H4 (cell line): ENCODE measurements at places on chromosomes 11 and 22.

GRCh38 chr11:131748151-131749050, 378.0 kb downstream of the NTM start:
- DNase-seq, result peak; percentile 44

- DNase-seq, result no peak
Observed at GRCh38 chr22:17777717-17778044, 3.4 kb upstream of the BID start.

- DNase-seq, result peak; percentile 67
Observed at GRCh38 chr11:126310200-126310991, 6.5 kb downstream of the DCPS start.

GRCh38 chr22:44941207-44941606, 68.6 kb downstream of the PHF21B start:
- no peak for DNase-seq

- DNase-seq, result no peak
Observed at GRCh38 chr11:120134106-120134930, 3.6 kb downstream of the TRIM29 start.

GRCh38 chr11:36454941-36455631, 55.0 kb downstream of the TRAF6 start:
- peak; percentile 71 for DNase-seq

DNA sequence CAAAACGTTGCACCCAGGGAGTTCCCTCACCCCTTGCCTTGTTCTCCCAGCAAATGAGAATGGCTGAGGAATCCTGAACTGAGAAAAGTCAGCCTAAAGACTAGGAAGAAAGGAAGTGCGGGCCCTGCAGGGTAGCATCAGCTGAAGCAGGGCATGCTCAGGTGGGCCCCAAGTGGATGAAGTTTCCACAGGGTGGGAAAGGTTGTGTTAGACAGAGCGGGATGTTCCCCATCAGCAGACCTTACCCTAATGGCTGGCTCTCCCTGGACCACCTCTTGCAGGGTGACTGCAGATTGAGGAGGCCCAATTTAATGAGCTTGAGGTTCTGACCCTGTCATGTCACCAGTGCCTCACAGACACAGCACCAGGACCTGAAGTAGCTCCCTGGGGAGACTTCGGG, 81.5 kb upstream of the MYOD1 start:
- no peak for DNase-seq

- no peak for DNase-seq
Observed at GRCh38 chr11:78961937-78962701, 387.5 kb upstream of the NARS2 start.

- DNase-seq, result peak; percentile 29
Observed at GRCh38 chr11:40338739-40339138, 1120.7 kb downstream of the LRRC4C start.

- DNase-seq, result no peak
Observed at GRCh38 chr11:40716344-40717130, 742.9 kb downstream of the LRRC4C start.

DNA sequence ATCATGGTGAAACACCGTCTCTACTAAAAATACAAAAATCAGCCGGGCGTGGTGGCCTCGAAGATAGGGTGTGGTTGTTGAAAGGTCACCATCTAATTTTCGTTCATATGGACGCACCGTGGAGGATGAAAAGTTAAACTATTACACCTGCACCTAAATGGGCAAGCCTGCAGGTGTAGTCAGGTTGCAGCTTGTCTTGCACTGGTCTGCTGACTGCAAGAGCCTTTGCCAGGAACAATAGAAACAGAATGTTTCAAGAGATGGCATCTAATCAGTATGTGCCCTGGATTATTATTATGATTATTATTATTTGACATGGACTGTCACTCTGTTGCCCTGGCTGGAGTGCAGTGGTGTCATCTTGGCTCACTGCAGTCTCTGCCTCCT, 908 bp downstream of the NADSYN1 start:
- no peak for DNase-seq

- peak; percentile 56 for DNase-seq
Observed at GRCh38 chr11:22192642-22193347, at the start of gene ANO5. Gene ANO5, plus strand, starts transcription at chr11:22193085. Its CDS starts 408 bp downstream, at chr11:22193493.

- no peak for DNase-seq
Observed at GRCh38 chr22:44405661-44406060, 92.4 kb downstream of the RTL6 start.

GRCh38 chr11:14346303-14346955, 12.6 kb downstream of the RRAS2 start:
- DNase-seq, result no peak

DNA sequence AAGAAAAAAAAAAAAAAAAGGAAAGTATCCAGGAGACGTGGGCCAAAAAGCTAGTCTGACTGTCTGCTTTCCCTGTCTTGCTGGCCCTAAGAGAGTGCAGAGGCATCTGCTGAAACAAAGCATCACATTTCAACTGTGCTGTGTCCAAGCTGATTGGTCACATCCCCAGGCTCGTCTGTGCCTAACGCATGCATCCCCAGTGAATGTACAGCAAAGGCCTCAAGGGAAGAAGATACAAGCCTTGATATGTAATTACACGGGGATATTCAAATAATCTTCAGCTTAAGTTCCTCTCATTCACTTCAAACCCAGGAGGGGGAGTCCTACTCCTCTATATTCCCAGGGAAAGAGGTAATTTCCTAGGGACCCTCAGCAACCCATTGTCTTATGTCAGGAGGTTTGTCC, 5.4 kb upstream of the SORL1 start:
- no peak for DNase-seq

DNA sequence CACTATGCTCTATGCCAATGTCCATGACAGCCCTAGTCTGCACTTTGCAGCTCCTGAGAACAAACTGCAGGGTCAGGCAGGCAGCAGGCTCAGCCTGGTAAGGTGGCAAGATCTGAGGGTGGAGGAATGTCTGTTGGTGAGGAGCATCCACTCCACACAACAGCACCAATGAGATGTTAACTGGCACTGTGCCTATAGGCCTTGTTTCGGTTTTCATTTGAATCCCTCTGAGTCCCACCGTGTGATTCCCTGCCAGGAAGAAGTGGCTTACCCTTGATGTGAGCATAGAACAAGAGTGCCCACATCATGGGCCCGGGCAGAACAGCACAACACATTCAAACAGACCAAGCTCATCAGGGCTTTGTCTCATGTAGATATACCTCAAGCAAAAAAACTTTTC, 44.1 kb upstream of the CHRM4 start:
- no peak for DNase-seq

- DNase-seq, result no peak
Observed at GRCh38 chr11:35852056-35852455, 91.8 kb upstream of the LDLRAD3 start.

DNA sequence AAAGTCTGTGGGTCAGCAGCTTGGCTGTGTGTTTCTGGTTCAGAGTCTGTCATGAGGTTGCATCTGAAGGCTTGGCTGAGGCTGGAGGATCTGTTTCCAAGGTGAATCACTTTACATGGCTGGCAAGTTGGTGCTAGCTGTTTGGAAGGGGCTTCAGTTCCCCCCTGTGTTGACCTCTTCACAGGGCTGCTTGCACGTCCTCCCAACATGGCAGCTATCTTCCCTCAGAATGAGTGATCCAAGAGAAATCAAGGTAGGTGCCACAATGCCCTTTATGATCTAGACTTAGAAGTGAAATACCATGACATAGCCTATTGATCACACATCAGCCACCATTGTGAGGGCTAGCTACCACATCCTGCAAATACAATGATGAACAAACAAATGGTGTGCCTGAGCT, 9.9 kb downstream of the APOA4 start:
- DNase-seq, result no peak

GRCh38 chr22:20267441-20268278, 458 bp downstream of the RTN4R start:
- no peak for DNase-seq

- no peak for DNase-seq
Observed at GRCh38 chr11:120696597-120697218, 185.2 kb downstream of the GRIK4 start.

- DNase-seq, result no peak
Observed at GRCh38 chr11:45294499-45294898, 8.4 kb upstream of the SYT13 start.

GRCh38 chr11:11141065-11141464, 212.0 kb downstream of the CSNK2A3 start:
- no peak for DNase-seq

DNA sequence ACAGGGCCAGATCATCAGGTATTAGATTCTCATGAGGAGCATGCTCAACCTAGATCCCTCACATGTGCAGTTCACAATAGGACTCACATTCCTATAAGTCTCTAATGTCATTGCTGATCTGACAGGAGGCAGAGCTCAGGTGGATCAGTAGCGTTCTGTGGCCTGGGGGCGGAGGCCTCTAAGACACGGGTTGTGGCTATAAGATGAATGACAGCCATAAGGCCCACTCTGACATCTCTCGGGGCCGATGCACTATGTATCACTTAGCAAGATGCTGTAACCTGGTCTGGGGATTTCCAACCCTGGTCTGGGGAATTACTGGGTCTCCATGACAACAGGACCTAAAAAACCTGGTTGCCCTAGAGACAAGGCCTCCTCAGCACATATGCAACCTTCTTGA, 932.7 kb downstream of the TBC1D22A start:
- no peak for DNase-seq

DNA sequence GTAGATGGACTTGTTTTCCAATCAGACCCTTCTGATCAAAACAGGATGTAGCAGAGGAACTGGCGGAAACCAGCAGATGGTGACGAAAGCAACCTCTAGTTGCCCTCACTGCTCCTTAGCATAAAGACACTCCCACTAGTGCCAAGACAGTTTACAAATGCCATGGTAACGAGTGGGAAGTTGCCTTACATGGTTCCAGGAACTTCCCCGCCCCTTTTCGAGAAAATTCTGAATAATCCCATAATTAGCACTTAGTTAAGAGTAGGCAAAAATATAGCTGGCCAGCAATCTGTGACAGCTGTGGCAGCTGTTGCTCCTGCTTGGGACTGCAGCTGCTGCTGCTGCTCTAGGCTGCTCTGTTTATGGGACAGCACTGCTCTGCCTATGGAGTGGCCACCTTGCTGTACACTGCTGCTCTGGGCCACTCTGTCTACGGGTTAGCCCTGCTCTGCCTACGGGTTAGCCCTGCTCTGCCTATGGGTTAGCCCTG, 33.4 kb upstream of the SORL1 start:
- peak; percentile 34 for DNase-seq

DNA sequence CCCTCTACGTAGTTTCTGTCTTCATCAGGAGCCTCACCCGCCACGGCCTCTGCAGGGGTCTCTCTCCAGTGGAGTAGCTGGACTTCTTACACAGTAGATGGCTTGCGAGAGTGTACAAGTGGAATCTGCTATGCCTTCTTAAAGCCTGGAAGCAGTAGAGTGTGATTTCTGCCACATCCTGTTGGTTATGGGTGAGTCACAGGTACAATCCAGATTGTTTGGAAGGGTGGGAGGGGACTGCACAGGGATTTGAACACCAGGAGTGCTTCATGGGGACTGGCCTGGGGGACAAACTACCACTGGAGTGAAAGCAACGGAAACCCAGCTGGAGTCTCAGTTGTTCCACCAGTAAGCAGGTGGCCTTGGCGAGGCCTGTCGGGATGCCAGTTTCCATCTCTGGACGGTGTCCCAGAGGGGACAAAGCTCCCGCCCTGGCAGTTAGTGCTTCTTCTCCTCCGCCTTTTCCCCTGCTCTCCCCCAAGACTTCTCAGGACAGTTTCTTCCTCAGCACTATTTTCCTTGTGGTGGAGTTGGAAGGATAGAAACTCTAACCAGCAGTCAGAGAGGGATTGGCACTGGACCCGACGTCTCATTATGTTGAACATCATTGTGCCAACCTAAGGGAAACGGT, 85.0 kb upstream of the RCN1 start:
- DNase-seq, result peak; percentile 75

- DNase-seq, result no peak
Observed at GRCh38 chr11:119668676-119669075, 60.3 kb downstream of the NECTIN1 start.

DNA sequence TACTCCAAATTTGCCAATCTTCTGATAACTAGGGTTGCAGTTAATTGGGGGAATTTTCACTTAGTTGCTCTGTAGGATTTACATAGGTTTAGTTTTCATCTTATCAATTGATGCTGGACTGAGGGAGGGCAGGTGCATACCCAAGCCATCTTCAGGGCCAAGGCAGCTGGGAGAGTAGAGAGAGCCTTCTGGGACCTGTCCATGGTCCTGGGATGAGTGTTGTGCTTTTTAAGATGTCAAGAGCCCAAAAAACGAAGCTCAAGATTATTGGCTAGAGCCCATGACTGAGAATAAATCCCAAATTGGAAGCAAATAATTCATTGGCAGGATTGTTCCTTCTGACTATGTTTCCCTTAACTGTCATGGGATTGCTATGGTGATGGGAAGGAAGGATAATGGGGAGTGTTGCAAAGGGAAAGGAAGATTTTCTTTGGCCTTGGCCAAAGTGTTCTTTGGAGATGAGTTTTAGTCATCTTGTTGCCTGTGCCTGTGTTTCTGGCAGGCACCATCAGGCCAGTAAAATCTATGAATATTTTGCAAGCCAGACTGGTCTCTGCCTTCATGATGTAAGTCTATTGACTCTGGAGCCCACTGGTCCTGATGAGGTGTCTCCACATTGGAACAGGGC, 4.5 kb downstream of the SLC22A6 start:
- no peak for DNase-seq

- no peak for DNase-seq
Observed at GRCh38 chr22:43343262-43343669, at the start of gene SCUBE1. Gene SCUBE1, minus strand, starts transcription at chr22:43343372. Its CDS starts 111 bp downstream, at chr22:43343261.

- DNase-seq, result no peak
Observed at GRCh38 chr22:43012390-43012789, 2.6 kb downstream of the PACSIN2 start.

- DNase-seq, result no peak
Observed at GRCh38 chr11:119618208-119618909, 110.6 kb downstream of the NECTIN1 start.

GRCh38 chr11:116986521-116987105, 111.6 kb downstream of the SIK3 start:
- peak; percentile 11 for DNase-seq

DNA sequence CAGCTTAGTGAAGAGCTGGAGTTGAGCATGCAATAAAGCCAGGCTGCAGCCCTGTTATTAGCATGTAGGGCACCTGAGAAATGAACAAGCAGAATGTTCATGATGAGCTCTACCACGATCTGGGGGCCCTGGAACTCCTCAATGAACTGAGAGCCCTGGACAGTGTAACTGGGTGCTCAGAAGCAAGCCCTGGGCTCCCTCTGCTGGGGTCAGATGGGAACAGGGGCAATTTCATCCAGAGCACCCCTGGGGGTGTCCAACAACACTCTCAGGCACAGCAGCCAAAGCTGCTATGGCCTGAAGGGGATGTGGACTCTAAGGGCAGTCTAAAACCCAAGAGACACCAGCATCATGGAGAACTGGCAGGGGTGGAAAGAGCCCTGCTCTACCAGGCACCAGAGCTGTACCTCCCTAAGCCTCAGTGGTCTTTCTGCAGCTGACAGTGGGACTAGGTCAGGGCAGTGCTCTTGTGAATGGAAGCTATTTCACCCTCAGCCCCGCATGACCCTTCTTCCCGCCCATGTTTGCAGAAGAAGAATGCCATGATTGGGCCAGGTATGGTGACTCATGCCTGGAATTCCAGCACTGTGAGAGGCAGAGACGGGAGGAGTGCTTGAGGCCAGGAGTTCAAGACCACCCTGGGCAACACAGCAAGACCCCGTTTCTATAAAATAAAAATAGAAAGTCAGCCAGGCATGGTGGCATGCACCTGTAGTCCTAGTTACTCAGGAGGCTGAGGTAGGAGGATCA, 28.9 kb downstream of the THOC5 start:
- DNase-seq, result no peak

- DNase-seq, result no peak
Observed at GRCh38 chr11:116702772-116703385, 69.9 kb downstream of the BUD13 start.

- peak; percentile 50 for DNase-seq
Observed at GRCh38 chr11:17389211-17389956, 925 bp upstream of the KCNJ11 start.

GRCh38 chr11:26331911-26332571, at the start of gene ANO3:
Gene ANO3, plus strand, starts transcription at chr11:26332130. Its CDS starts 146 bp downstream, at chr11:26332276.
- peak; percentile 72 for DNase-seq
